Activated T-cell treated with anti-CD3 and anti-CD28 coated beads, Interleukin-2, amount 50 U/mL, for 72 hours (primary cell): ENCODE measurements at places on chromosomes 3 and 15. TPM values are rescaled to one million over a fixed set of nuclear protein-coding genes. Genes with fewer than 3 reads are reported as not detected.

The UROC1 gene
- total RNA-seq, result not detected

The GHRL gene
- total RNA-seq, result 1.3 TPM

The LRRK1 gene
- total RNA-seq, result 0.74 TPM

The LRRC31 gene
- not detected for total RNA-seq

GRCh38 chr15:74025436-74025835 lies 30.9 kb downstream of the PML start:
- H3K36me3 ChIP-seq, result peaks cover 11% of the 10 kb centered on the region
- no peak overlapping the region for H3K27ac ChIP-seq
- H3K4me3 ChIP-seq, result no peak overlapping the region
- H3K4me1 ChIP-seq, result peaks cover 8% of the 10 kb centered on the region
- no peak for DNase-seq
- no peaks in the 10 kb centered on the region for H3K27me3 ChIP-seq

- no peak for DNase-seq
- H3K4me3 ChIP-seq, result no peak overlapping the region
- no peaks in the 10 kb centered on the region for H3K36me3 ChIP-seq
- H3K27me3 ChIP-seq, result peaks cover 1% of the 10 kb centered on the region
- H3K27ac ChIP-seq, result no peak overlapping the region
Observed at GRCh38 chr3:182389071-182389815, 404.1 kb upstream of the ATP11B start.

DNA sequence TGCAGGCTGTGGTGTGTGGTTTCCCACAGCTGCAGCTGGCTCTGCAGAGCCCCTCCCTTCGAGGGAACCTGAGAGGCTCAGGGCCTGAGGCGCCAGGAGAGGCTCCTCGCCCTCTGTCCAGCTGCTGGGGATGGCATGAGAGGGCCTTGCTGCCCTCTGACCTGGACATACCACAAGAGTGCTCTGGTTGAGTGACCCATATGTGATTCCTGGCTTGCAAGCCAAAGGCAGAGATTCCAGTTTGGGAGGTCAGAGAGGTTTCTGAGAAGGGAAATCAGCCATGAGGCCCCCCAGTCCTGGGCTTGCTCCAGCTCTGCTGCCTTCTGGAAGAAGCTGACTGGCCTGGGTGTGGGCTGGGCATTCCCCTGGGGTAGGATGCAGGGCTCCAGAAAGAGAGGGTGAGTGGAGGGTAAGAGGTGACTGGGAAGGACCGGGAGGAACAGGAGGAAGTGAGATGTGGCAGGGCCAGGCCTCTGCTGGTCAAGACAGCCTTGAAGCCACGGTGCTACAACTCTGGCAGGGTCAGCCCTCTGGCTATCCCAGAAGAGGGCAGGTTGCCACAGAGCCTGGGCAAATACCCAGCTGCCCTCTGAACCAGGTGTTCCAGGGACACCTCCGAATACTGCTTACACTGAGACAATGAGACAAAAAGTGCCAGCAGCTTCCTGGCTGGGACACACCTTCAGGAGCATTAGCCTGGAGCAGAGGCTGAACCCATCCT lies 16.0 kb upstream of the SRP14 start:
- peak overlapping the region; percentile 67 for H3K27ac ChIP-seq
- no peaks in the 10 kb centered on the region for H3K27me3 ChIP-seq
- peak; percentile 46 for DNase-seq
- H3K4me1 ChIP-seq, result peaks cover 72% of the 10 kb centered on the region
- peak overlapping the region; percentile 41 for H3K4me3 ChIP-seq

DNA sequence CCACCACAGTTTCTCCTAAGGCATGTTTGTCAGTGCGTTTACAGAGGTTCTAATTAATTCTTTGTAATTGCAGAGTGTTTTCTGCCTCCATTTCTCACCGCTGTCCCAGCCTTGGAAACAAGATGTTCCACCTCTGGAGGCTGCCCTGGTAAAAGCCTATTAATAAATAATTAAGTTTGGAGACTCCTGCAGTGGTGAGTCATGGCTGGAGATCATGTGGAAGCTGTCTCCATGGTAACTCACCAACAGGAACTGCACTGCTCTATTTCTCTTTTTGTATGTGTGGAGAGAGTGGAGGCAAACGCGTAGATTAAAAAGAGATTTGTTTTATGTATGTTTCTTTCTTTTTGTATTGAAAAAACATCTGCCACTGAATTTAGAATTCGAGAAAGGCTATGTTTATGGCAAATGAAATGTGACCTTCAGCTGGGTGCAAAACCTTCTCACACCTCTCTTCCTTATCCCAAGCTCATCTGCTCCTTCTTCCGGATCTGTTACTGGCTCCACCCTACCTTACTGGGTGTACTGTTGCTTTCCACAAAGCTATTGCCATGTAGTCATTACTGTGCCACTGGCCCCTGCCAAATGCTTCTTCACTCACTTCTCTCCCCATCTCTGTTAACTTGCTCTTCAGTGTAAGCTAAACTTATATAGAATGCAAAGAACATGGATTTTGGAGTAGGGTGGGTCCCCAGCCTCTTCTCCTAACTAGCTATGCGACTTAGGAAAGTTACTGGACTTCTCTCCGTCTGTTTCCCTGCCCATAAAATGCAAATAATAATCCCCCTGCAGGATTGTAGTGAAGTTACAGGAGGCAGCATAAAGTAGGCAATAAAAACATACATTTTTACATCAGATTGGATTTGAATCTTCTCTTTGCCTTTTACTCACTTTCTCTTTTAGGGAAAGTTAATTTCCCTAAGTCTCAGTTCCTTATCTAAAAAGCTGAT lies 778.5 kb downstream of the NTRK3 start:
- H3K4me3 ChIP-seq, result no peak overlapping the region
- H3K4me1 ChIP-seq, result no peaks in the 10 kb centered on the region
- no peak for DNase-seq
- H3K27me3 ChIP-seq, result no peaks in the 10 kb centered on the region
- H3K27ac ChIP-seq, result no peak overlapping the region

GRCh38 chr15:78194568-78194925 lies 39.8 kb downstream of the ACSBG1 start:
- H3K36me3 ChIP-seq, result peaks cover 2% of the 10 kb centered on the region
- no peak for DNase-seq
- no peaks in the 10 kb centered on the region for H3K4me1 ChIP-seq
- no peak overlapping the region for H3K27ac ChIP-seq
- H3K4me3 ChIP-seq, result no peak overlapping the region
- H3K27me3 ChIP-seq, result no peaks in the 10 kb centered on the region

DNA sequence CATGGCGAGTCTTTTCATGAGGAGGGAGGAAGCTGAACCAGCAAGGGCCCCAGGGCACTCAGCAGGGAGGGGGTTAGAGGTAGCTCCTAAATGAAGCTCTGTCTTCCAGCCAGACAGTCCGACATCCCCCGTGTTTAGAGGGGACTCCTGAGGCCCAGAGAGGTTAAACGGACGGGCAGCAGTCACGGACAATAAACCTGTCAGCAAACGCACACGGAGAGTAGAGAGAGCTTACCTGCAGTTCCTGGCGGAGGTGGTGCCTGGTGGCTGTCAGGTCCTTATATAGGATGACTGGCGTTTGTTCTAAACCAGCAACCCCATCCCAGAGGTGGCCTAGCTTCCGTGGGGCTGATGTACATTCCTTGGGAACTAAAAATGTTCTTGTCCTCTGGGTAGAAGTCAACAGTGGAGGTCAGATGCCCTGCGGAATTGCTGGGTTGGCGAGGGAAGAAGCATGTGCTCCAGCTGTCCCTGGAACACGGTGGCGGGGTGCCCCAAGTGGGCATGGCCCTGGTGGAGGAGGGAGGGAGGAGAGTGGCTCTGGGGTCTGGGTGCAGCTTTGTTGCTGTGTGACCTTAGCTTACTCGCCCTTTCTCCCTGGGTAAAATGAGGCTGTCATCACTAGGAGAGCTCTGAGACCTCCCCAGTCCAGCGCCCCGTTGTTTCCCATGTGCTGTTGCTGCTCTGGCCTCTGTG lies 2.1 kb downstream of the GHRL start:
- no peak overlapping the region for H3K4me3 ChIP-seq
- H3K27me3 ChIP-seq, result no peaks in the 10 kb centered on the region
- H3K36me3 ChIP-seq, result peaks cover 10% of the 10 kb centered on the region
